ENCODE measurements at places on chromosomes 7 and 10. TPM values are rescaled to one million over a fixed set of nuclear protein-coding genes. Genes with fewer than 3 reads are reported as not detected.

Gene RGS10
- 159 TPM for total RNA-seq

Gene CALHM3
- total RNA-seq = 0.67 TPM

Gene TUBB8
- total RNA-seq = not detected

GRCh38 chr7:46613116-46613515, 692.0 kb upstream of the IGFBP3 start:
- no peaks in the 10 kb centered on the region for H3K36me3 ChIP-seq
- DNase-seq = no peak
- H3K4me1 ChIP-seq = no peaks in the 10 kb centered on the region
- no peak overlapping the region for H3K27ac ChIP-seq

Gene IDI2
- total RNA-seq = not detected

Gene PITRM1
- 65.2 TPM for total RNA-seq

Gene LRIT1
- total RNA-seq = not detected
